Ovary (tissue), 10 donors: ENCODE measurements at places on chromosomes 7 and 10.

GRCh38 chr7:75657866-75658265 is 80.9 kb downstream of the HIP1 start:
- DNase-seq: no peak

GRCh38 chr10:17622061-17622460 is 4.9 kb upstream of the HACD1 start:
- DNase-seq: no peak

- no peak for DNase-seq
These were observed 121.4 kb downstream of the ZFAND4 start for GRCh38 chr10:45550903-45551786.

DNA sequence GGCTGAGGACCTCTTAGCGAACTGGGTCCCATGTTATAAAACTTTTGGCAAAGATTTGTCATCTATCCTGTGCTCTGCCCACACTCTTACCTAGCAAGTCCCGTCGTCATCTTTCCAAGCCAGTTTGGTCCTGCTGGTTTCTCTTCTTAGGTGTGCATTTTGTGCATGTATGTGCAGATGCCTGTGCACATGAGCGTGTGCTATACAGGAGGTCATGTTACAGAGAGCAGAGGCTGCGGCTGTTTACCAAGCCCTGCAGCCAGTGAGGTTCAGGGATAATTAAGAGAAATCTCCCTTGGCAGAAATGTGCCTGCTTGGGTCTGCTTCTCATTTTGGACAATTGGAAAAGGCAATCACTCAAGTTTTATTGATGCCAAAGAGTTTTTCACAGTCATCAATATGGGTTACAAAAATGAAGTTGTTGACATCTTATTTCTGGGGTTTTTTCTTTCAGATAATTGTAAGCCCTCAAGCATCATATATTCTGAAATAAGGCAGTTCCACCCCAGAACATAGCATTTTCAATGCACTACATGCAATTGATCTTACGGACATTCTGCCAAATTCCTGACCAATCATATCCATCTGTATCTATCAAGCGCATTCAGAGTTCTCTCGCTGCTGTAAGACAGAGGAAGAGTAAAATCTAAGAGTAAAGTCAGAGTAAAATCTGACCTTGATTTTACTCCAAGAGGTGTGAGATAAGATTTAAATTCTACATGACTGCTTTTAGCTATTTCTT is 361.4 kb upstream of the ZNF32 start:
- DNase-seq: no peak

DNA sequence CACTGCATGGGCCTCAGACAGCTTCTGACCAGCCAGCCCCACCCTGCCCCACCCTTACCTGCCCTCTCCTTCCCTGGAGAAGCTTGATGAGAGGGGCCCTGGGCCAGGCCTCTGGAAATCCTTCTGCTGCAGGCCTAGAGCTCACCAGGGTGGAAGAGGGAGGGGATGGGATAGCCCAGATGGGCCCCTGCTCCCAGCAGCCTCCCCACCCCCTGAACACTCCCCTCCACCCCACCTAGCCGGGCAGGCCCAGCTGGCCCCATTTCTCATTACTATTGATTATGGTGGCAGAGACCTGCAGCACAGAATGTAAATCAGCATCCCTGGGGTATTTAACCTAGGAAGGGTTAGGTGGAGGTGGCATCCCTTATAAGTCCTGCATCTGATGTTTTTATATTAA is 11.6 kb upstream of the RET start:
- no peak for DNase-seq

GRCh38 chr10:48740015-48740707 is 55.5 kb downstream of the WDFY4 start:
- no peak for DNase-seq

- no peak for DNase-seq
These were observed 96.4 kb downstream of the MARCHF5 start for GRCh38 chr10:92387289-92387940.

GRCh38 chr10:17841050-17841449 is 31.9 kb downstream of the MRC1 start:
- no peak for DNase-seq
